ENCODE measurements at places on chromosomes 6 and 20.

GRCh38 chr6:37052027-37052628 is 46.7 kb downstream of the FGD2 start:
- DNase-seq, result no peak

GRCh38 chr6:1901556-1901955 is 291.8 kb downstream of the FOXC1 start:
- DNase-seq, result no peak

- DNase-seq, result no peak
These were observed 45.4 kb downstream of the BAK1 start for GRCh38 chr6:33534702-33535101.

DNA sequence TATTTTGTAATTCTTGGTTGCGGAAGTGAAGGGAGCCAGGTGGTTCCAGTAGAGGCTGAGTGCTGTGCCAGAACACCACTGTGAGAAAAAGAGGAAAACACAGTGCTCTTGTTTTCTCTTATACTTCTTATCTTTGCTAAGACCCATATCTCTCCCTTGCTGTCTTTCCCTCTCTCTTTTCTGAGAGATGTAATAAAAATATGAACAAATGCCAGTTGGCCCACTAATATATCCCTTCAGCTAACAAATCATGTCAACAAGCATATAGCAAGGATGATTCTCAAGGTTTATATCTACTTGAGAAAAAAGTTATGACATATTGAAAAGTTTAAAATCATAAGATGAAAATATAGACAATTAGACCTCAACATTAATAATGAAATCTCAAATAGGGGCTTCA is 758.3 kb downstream of the HDGFL1 start:
- no peak for DNase-seq

DNA sequence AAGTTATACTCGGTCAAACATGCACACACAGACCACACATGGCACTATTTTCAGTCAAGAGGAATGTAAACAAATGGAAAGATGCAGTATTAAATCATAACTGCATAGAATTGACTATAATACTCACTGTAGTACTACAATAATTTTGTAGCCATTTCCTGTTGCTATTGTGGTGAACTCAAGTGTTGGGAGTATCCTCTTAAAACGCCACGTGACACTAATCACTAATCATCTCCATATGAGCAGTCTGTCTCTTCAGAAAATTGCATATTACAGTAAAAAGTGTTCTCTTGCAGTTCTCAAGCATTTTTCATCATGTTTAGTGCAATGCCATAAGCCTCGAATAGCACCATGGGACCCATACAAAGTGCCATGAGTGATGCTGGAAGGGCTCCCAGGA is 258.7 kb upstream of the ID4 start:
- DNase-seq, result no peak

- DNase-seq, result no peak
These were observed 520.8 kb downstream of the KIF16B start for GRCh38 chr20:16052456-16052855.

DNA sequence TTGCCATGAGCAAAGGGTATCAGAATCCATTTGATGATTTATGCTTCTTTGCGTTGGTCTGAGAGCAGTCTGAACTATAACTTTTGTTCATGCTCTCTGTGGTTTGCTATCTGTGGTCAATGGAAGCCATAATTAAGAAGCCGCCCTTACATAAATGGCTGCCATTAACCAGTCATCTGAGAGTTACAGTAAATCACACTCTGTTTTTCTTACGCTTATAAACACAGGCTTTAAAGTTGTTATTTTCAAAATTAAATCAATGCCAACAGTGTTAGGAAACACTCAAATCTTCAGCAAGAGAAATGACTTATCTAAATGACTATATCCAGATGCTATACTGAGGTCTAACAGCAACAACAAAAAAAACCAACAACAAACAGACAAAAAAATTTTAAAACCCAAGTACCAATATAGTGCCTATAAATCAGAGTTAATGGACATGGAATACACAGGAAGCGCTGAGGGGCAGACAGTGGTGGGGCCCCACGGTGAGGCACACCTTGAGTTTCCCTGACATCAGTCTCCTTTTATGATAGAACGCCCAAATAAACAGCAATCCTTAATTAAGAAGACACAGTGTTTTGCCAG is 108.0 kb upstream of the C6orf118 start:
- no peak for DNase-seq

DNA sequence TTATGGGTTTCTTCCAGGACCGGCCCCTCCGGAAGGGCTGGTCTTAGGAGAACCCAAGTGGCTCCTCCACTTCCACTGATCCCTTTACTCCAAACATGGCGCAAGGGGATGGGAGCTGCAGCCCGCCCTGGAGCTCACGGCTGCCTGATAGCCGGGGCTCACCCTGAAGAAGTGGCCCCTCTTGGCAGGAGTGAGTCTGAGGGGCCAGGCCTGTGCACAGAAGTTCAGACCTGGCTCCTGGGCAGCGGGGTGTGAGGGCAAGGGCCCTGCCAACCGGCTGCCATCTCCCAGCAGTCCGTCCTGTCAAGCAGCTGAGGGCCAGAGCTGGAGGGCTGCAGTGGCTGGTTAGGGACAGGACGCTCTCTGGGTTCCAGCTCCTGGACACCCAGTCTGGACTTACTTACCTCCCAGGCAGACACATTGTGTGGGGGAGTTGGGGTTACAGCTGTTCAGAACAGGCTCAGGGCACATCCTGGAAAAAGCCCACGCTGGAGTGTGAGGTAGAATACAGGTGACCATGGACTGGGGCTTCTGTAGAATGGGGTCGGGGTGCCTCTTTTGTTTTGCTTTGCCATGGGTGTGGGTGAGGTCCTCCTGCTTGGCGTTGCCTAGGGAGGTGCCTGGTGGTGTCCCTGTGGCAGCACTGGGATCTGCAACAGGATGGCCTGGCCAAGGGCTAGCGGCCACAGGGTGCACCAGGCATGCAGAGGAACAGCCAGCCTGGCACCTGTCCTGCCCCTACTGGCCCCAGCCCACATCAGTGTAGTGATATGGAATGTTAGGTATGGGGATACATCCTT is 88.4 kb downstream of the ASXL1 start:
- DNase-seq, result no peak

DNA sequence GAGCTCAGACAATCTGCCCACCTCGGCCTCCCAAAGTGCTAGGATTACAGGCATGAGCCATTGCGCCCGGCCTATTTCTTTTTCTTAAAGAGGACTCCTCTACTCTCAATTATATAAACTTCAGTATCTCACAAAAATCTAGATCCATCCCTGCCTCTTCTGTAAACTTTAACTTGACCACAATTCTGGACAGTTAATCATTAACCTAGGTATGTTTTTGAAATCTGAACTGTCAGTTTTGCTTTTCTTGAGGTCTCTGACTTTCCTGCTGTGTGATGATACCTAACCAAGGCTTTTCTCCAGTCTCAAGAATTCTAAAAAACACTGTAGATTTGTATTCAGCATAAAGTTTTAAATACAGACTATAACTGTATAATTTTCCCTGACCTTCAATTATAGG is 388.2 kb upstream of the SYNCRIP start:
- DNase-seq, result no peak

DNA sequence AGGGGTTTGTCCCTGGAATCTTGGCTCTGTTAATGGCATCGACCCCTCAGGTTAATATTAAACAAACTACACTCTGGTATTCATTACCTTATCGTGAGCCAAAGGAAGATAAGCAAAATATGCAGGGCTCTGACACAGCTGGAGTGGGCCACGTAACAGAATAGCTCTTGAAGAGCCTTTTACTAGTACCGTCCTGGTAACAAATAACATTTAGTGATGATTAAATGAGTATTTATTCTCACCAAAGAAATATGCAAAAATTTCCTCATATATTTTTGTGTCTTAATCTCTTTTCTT is 20.1 kb upstream of the UTRN start:
- no peak for DNase-seq

DNA sequence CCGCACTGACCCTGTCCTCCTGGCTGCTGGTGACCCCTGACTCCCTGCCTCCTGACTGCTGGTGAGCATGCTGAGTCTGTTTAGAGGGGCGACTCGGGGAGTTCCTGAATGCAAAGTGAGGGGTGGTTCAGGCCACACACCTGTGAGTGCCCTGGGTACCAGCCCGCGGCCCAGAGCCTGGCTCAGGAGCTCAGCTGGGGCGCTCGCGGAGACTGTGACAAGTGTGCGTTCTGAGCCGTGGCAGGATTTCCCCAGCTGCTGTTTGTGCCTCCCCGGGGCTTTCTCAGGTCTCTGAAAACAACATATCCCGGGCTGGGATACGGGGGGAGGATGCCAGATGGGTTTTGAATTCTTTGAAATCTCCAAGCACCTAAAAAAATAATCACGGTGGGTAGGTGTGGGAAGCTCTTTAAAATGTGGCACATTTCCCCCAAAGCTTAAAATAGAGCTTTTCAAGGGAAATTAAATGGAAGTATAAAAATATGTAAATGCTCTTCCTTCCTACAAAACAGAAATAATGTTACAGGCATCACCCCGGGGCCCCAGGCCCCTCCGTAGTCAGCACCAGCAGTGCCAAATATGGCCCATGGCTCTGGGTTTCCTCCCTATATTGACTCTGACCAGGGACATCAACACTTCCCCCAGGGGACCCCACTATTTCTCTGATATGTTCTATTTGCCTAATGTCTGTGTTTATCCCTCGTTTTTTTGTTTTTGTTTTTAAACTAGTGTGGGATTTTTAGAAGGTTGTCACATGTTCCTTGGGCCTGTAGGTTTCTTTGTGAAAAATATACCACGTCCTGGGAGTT is 49.9 kb upstream of the TAGAP start:
- no peak for DNase-seq

- DNase-seq, result no peak
These were observed 161.1 kb downstream of the FARS2 start for GRCh38 chr6:5422321-5422915.

- DNase-seq, result no peak
These were observed 77.7 kb downstream of the PHF3 start for GRCh38 chr6:63713332-63713731.

- no peak for DNase-seq
These were observed 66.2 kb downstream of the ABHD12 start for GRCh38 chr20:25324412-25324811.

DNA sequence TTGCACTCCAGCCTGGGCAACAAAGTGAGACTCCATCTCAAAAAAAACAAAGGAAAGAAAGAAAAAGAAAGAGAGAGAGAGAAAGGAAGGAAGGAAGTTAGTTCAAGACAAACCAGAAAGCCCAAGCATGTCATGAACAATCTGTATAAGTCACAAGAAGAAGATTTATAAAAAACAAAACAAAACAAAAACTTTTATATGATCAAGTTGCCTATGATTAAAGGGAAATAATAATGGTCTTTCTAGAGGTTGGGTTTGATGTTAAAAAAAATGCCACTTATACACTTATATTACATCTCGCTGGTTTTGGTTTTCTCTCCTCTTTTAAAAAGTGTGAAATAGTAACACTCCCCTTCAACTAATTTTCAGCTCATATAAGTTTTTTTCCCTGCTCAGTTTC is 146.2 kb upstream of the CARMIL1 start:
- no peak for DNase-seq

DNA sequence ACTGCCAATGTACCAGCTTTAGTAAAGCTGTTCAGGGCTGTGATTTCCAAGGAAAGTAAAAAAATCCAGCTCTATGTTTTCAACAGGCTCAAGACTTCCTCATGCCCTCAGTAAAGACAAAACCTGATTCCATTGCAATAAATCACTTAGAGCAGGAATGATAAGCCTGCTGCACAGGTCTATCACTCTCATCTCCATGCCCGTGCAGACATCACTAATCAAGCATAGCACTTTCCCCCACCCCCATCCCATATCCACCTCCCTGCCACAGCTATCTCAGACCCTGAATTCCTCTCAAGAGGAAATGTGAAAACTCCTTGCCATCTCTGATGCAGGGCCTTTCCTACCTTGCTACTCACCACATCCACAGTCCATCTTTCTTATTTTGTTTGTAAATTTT is 554.9 kb downstream of the MAFB start:
- no peak for DNase-seq

DNA sequence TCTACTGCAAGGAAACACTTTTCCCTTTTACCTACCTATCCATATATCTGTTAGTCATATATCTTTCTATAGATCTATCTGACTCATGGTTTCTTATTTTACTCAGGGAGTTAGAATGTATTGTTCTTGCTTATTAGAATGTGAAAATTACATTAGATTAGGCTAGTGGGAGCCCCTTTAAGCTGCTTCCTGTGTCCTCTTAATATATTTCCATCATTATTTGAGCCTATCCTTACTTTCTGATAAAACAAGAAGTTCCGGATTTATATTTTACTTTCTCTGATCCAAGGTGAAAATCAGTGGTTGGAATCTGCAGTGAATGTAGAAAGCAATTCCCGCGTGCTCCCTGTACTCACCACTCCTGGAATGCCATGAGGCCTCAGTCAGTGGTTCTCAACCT is 31.0 kb downstream of the CST2 start:
- DNase-seq, result no peak

GRCh38 chr6:50653253-50653652 is 60.1 kb upstream of the TFAP2D start:
- no peak for DNase-seq

Measured in NCI-H1105 (cell line).